ENCODE measurements at places on chromosomes 11 and 22.

- DNase-seq, result no peak
These were observed 44.0 kb upstream of the OPCML start for GRCh38 chr11:133576351-133576750.

- DNase-seq, result peak; percentile 73
These were observed 4.8 kb upstream of the NLRP10 start for GRCh38 chr11:7969756-7970646.

GRCh38 chr22:31944700-31945442, 536 bp downstream of the YWHAH start:
- DNase-seq, result no peak

DNA sequence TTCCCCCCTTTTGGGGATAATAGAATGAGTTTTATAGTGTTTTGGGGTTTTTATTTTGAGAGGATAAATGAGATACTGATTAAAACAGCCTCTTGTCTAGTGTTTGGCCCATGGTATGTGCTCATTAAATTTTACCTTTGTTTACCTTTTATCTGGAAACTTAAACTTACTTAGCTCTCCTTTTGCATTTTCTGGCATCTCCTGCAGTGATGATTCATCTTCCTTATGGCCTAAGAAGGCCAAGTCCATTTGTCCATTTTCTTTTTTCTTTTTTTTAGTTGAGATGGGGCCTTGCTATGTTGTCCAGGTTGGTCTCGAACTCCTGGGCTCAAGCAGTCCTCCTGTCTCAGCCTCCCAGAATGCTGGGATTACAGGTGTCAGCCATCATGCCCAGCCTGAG, 156.3 kb downstream of the COMMD9 start:
- no peak for DNase-seq

DNA sequence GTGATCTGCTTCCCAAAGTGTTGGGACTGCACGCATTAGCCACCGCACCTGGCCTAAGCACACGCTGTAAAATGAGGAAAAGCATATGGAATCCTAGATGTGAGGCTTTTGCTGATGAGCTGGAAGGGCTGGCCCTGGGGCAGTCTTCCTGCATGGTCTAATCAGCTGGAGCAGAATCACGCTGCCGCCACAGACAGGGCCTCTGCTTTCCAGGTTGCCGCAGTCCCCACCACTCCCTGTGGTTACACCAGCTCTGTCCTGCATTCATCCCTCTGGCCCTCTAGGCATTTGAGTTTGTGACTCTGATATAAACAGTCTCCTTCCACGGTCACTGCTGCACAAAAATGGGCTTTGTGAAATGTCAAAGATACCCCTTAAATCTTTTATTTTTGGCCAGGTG, 17.1 kb downstream of the RPS6KA4 start:
- DNase-seq, result no peak

GRCh38 chr11:134041791-134042696, 26.8 kb upstream of the JAM3 start:
- DNase-seq, result peak; percentile 92

DNA sequence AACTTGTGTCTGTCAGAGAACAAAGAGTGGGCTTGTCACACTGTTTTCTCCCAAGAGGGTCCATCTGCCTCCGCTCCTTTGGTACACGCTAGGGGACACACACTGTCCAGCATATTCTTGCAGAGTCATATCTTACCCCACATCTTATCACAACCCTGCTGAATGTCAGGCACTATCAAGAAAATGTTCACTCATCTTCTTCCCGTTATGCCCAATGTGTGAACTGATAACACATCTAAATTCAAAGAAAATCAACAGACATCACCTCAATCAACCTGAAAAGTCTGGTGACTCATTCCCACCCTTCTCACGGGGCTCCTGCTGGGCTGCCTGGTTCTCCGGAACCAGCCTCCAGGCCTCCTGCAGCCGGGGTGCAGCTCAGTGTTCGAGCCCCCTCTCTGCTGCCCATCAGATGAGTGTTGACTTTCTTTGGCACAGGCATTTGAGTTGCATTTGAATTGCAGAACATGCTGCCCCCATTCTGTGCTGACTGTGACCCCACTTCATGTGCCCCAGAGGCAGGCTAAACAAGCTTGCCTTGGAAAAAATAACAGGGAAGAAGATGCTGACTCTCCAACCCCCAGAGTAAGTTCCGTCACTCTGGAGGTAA, 19.4 kb downstream of the GRAP2 start:
- no peak for DNase-seq

DNA sequence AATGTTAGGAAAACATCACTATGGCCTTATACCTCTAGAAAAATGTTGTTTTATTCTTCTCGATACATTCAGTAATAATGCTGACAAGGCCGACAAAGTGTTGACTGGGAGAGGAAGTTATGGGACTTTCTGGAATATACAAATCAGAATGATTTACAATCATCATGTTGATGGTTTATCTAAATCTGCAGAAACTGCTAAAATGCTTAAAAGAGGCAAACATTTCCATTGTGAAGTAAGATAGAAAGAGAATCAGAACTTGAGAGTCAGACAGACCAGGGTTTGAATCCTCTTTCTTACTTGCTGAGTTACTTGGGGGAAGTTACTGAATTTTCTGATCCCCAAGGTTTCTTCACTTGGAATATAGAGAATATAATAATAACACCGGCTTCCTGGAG, 89.4 kb downstream of the CD44 start:
- no peak for DNase-seq

- peak; percentile 25 for DNase-seq
These were observed 655.5 kb downstream of the KCNA4 start for GRCh38 chr11:29361369-29361768.

DNA sequence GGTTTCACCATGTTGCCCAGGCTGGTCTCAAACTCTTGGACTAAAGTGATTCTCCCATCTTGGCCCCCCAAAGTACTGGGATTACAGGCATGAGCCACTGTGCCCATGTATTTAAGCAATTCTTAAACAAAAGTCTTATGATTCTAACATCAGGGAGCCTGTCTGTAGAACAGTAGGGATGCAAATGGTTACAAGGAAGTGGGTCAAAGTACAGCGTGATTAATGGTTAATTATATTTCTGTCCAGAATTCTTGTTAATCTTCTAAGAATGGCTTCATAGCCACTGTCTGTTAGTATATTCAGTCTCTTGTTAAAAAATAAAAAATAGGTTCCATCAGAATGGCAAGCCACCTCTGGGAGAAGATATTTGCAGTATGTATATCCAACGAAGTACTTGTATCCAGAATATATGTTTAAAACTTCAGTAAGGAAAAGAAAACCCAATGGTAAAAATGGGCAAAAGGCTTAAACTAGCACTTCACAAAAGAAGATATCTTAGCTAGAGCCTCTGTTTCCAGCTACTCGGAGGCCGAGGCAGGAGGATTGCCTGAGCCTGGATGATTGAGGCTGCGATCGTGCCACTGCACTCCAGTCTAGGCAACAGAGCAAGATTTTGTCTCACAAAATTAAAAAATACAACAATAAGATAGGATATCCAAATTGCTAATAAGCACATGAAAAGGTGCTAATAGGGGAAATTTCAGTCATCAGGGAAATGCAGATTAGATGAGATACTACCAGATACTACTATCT, 22.9 kb downstream of the ATG13 start:
- no peak for DNase-seq

DNA sequence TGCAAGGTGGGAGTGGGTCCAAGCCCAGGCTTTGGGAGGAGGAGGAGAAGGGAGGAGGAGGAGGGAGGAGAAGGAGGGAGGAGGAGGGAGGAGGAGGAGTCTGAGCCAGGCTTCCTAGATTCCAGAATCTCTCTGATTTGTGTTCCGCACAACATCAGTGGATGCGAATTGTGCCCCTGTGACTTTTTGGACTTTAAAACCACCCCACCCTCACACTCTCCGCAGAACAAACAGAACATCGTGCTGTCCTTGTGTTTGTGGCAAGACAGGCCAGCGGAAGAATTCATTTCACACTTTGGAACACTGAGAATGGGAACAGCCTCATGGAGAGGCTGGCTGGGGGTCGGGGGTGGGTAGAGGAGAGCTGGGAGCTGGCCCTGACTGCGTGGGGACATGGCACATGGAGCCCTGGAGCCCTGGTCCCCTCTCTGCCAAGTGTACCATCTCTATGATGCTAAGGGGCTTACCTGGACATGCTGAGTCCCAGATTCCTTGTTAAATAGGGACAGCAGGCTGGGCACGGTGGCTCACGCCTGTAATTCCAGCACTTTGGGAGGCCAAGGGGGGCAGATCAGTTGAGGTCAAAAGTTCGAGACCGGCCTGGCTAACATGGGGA, 16.4 kb upstream of the SHANK2 start:
- DNase-seq, result no peak
